ENCODE measurements at places on chromosomes 12 and 14. TPM values are rescaled to one million over a fixed set of nuclear protein-coding genes. Genes with fewer than 3 reads are reported as not detected.

DNA sequence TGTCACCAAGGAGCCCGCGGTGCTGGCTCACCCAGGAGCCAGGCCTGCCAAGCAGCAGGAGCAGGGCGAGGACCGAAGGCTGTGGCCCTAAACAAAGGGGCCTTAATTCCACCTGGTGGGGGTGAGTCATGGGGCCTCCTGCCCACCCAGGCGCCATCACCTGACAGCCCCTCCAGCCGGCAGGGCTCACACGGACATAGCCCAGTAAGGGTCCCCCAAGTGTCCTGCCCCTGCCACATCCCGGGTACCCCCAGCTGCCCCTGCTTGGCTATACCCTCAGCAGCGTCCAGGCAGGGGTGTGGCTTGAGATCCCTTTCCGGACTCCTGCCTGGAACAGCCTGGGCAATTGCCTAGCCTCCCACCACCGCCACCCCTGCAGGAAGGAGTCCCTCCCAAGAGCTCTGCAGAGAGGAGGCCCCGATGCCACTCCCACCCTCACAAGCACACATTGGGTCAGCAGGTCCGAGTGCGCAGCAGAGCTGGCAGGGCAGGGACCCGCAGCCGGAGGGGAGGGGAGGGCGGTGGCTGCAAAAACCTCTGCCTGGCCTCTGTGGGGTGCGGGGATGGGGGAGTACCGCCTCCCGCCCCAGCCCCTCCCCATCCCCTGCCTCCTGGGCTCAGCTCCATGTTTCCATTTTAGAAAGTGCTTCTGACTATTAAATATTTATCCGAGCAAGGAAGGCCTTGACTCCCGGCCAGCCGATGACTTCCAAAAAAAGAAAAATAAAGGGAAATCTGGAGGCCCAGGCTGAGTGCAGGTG is 4.6 kb downstream of the AHNAK2 start:
- DNase-seq: no peak

- no peak for DNase-seq
Observed at GRCh38 chr12:95870897-95871296, 12.1 kb downstream of the SNRPF start.

GRCh38 chr12:1500095-1500801 is 94.1 kb downstream of the FBXL14 start:
- DNase-seq: no peak

DNA sequence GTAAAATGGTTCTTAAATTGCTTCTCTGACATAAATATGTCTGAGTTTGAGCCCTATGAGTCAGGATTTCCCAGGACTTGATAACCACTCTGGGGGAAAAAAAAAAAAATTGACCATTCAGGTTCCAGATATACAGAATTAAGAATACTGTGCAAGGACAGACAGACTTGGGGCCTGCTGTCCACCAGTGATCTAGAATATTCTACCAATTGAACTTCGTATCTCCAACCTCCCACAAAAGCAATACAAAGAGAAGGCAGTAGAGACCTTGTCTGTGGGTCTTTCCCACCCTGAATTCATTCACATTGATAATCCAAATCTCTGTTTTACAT is 4.1 kb downstream of the SINHCAF start:
- DNase-seq: no peak

DNA sequence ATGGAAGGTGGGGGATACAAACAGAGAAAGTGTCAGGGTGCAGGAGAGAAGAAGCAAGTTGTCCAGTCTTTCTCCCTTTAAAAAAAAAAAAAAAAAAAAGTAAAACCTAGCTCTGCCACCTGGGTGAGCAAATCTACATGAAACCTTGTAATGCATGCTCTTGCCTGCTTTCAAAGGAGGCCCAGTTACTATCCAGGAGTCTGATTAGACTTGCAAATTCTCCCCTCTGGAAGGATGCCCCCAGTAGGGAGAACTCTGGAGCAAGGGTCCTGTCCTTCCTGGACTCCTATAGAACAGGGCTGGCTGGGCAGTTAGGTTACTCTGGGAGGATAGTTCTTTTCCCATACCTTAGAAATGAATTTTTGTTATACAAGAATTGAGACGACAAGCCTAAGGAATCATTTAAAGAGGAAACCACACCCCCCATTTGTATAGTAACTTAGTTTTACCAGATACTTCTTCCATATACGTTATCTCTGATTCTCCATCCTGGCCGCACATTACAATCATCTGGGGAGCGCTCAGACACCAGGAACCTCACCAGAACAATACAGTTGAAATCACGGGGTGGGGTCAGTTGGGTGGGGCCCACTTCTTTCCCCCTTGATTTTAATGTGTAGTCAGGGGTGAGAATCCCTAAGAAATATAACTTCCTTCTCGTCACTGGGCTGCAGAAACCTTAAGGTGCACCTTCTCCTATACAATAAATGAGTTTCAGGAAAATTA is 30.5 kb downstream of the RAB35 start:
- DNase-seq: no peak

DNA sequence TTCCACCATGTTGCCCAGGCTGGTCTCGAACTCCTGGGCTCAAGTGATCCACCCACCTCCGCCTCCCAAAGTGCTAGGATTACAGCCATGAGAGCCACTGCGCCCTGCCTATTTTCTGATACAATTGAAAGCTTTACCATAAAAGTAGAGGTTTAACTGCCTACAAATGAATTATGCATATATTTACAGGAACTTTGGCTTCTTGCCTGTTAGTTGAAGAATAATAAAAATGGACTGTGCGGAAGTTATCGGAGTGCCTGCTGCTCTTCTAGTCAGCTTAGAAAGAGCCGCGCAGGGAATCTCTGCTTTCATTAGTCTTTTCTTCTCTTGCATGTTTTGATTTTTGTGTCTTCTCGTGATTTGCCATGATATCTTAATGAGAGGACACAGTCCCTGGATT is 34.5 kb downstream of the PPP2R5C start:
- DNase-seq: no peak

- no peak for DNase-seq
Observed at GRCh38 chr14:68670359-68670715, 122.5 kb downstream of the ZFP36L1 start.

DNA sequence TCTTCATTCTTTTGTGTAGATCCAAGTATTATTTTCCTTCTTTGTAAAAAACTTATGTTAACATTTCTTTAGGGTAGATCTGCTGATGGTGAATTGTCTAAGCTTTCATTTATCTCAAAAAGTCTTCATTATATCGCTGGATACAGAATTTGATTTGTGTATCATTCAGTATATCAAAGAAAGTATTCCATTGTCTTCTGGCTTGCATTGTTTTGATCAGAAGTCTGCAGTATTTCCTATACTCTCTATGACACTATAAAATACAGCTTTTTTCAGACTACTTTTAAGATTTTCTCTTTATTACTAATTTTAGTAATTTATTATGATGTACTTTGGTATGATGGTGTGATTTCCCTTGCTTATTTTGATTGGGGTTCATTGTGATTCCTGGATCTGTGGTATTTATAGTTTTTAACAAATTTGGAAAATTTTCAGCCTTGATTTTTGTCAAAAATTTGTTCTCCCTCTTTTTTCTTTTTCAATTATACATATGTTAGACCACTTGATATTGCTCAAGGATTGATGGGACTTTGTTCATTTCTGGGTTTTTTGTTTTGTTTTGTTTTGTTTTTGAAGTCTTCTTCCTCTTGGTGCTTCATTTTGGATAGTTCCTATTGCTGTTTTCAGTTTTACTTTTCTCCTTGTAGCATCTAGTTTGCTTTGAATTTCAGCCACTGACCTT is 176.5 kb downstream of the ZFP36L1 start:
- DNase-seq: no peak

DNA sequence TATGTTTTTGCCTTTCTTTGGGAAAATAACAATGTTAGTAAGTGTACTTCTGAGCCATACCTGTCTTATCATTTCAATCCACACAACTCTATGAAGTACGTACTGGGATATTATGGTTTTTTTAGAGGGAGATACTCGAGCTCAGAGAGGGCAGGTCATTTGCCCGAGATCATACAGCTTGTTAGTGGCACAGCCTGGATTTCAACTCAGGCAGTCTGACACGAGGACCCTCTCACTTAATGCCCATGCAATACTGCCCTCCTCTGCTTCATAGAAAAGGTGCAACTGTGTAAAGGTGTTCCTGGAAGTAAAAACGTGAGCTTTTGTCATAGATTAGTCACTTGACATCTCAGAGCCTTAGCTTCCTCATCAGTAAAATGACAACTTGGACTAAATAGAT is 128.0 kb downstream of the NDUFA12 start:
- peak; percentile 43 for DNase-seq

- DNase-seq: no peak
Observed at GRCh38 chr12:47102406-47102805, 22.6 kb upstream of the AMIGO2 start.

DNA sequence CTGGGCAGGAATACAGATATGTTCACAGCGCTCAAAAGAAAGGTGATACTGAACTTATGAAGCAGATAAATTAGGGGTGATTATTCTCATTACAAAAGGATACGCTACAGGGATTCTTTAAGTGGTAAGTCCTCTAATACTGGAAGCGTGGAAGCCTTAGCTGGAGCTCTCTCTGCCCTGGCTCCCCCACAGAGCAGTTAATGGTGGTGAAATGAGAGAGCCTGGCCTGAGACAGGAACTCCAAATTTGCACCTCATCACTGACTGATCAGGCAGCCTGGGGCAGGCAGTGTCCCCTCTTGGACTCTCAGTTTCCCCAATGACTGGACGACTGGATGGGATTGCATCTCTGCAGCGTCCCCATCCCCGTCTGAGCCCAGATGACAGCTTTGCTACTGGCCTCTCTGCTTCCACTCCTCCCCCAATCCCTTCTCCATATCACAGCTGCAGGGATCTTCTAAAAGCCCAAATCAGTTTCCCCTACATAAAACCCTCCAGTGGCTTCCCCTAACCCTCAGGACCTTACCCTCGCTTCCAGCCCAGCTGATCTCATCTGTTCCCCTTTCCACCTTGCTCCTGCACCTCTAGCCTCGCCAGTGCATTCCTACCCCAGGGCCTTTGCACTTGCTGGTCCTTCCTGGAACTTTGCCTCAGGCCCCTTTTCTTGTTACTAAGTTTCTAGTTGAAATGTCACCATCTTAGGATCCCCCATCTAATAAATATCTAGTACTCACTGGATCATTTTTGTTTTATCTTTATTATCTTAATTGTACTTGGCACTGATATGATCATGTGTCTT is 171.7 kb upstream of the LHX5 start:
- DNase-seq: no peak

GRCh38 chr14:22613736-22614239 is 15.7 kb downstream of the ABHD4 start:
- no peak for DNase-seq

GRCh38 chr12:104243971-104244370 is 28.4 kb downstream of the TXNRD1 start:
- no peak for DNase-seq

- DNase-seq: peak; percentile 26
Observed at GRCh38 chr14:87866116-87866515, 126.9 kb downstream of the GALC start.

DNA sequence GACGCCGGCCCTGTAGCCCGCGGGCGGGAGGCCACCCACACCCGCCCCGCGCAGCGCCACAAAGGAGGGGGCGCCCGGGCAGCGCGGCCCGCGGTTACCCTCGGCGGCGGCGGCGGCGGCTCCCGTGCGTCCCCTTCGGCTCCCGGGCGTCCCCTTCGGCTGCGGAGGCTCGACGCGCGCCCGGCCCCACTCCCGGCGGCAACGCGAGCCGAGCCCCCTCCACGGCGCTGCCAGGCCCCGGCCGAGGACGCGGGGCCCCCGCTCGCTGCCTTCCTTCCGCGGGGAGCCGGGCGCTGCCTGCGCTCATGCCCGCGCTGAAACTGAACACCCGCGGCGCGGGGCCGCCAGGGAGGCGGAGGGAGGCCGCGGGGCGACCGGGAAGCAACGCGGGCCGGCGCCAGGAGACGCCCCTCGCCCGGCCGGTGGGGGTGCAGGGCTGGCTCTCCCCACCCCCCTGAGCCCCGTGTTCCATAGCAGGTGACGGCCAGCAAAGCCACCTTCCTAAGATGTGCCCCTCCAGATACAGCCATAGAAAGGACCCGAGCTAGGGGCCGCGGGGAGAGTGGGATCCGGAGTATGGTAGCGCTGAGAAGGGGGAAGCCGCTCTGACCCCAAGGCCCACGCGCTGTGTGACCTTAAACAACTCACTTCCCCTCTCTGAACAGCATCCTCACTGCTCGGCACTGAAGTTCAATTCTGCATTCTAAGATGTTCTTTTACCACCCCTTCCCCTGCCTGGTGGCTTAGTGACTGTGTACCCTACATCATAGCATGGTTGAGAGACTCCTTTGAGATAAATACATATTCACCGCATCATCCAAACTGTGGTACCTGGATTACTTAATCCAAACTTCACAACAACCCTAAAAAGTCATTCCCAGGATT is 42.8 kb downstream of the KDM2B start:
- DNase-seq: no peak

GRCh38 chr12:26966842-26967241 is 28.6 kb downstream of the FGFR1OP2 start:
- DNase-seq: no peak

- no peak for DNase-seq
Observed at GRCh38 chr12:17110316-17110715, 504.4 kb upstream of the LMO3 start.

GRCh38 chr14:100994082-100994481 is 90.6 kb upstream of the RTL1 start:
- no peak for DNase-seq

DNA sequence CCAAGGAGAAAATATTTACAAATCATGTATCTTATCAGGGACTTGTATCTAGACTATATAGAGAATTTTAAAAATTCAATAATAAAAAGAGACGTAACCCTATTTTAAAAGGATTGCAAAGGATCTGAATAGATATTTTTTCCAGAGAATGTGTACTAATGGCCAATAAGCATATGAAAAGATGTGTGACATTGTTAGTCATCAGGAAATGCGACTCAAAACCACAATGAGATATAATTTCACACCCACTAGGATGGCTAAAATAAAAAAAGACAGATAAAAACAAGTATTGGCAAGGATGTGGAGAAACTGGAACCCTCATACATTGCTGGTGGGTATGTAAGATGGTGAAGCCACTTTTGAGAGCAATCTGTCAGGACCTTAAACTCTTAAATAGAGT is 141.9 kb upstream of the BMP4 start:
- DNase-seq: no peak

DNA sequence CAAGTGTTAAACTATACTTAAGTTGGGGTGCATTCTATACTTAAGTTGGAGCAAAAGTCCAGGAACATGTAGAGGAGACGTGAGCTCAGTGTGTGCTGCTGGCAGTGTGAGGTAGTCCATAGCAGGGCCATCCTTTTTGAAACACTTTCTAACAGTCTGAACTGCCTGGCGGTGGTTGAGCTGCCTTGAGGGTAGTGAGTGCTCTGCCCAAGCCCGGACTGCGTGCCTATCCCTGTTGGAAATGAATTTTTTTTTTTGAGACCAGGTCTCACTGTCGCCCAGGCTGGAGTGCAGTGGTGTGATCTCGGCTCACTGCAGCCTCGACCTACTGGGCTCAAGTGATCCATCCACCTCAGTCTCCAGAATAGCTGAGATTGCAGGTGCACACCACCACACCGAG is 14.1 kb downstream of the KCNH3 start:
- no peak for DNase-seq

BRAP gene
- 18.8 TPM for total RNA-seq

TNFRSF1A gene
- 143 TPM for total RNA-seq

CLEC1B gene
- total RNA-seq: not detected

KLRC1 gene
- total RNA-seq: not detected

NUBPL gene
- 9.8 TPM for total RNA-seq

OTOGL gene
- 0.14 TPM for total RNA-seq

FAM222A gene
- total RNA-seq: 1.1 TPM

KRT71 gene
- not detected for total RNA-seq

PSMA6 gene
- 214 TPM for total RNA-seq

LMO3 gene
- total RNA-seq: not detected

SYCP3 gene
- total RNA-seq: not detected

RNF212B gene
- not detected for total RNA-seq
